ENCODE measurements at places on chromosomes 5 and 9. TPM values are rescaled to one million over a fixed set of nuclear protein-coding genes. Genes with fewer than 3 reads are reported as not detected.

ADAMTS19 gene
- 0.42 TPM for total RNA-seq

DNA sequence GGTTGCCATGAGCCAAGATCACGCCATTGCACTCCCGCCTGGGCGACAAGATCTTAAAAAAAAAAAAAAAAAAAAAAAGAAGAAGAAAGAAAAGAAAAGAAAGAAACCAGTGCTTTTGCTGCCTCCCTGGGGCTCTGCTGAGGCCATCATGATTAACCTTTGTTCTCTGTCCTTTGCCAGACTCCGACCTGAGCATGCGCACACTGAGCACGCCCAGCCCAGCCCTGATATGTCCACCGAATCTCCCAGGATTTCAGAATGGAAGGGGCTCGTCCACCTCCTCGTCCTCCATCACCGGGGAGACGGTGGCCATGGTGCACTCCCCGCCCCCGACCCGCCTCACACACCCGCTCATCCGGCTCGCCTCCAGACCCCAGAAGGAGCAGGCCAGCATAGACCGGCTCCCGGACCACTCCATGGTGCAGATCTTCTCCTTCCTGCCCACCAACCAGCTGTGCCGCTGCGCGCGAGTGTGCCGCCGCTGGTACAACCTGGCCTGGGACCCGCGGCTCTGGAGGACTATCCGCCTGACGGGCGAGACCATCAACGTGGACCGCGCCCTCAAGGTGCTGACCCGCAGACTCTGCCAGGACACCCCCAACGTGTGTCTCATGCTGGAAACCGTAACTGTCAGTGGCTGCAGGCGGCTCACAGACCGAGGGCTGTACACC is 251.7 kb downstream of the MARCHF11 start:
- no peak for DNase-seq

- no peak for DNase-seq
Observed at GRCh38 chr9:123326662-123327093, 29.3 kb upstream of the CRB2 start.

- no peak for DNase-seq
Observed at GRCh38 chr9:31554941-31555340, 829.5 kb upstream of the ACO1 start.

MLANA gene
- total RNA-seq = not detected
